ENCODE measurements at places on chromosomes 3 and 15.
A peak's percentile ranks its signal among the peaks of the same experiment; 100 is the strongest.

DNA sequence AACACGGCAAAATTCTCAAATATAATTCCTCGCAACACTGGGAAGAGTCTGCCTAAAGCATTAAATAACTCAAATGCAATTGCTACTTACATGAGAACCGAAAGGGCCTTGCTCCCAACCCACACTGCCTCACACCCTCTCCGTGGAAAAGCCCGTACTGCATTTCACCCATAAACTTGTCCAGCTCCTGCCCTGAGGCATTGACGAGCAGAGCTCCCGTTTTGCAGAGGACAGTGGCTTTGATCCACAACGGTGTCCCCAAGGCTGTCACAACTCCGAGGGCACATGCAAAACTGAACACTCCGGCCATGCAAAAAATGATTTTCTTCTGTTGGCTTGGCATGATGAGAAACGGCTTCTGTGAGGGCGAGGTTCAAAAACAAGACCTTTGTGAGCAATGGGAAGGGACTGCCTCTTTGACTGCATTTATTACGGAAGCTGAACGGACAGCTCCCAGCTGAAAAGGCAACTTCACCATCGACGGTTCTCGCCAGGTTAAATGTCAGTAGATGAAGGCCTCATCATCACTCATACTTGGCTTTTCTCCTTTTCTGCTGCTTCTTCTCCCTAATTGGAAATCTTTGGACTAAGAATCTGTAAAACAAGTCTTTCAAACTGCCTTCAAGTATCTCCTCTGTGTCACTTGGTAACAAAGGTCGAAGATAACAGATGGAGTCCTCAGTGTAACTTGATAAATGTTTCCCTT lies at the start of gene CLRN1:
CLRN1 (minus strand) TSS at position 362 of the 706 bp plus-strand sequence; CDS start at position 343, 19 bp downstream.
- no peak within 1 kb of the TSS for H3K4me3 ChIP-seq
- H3K27me3 ChIP-seq = peaks cover 4% of the 10 kb centered on the region
- H3K27ac ChIP-seq = no peak within 1 kb of the TSS

DNA sequence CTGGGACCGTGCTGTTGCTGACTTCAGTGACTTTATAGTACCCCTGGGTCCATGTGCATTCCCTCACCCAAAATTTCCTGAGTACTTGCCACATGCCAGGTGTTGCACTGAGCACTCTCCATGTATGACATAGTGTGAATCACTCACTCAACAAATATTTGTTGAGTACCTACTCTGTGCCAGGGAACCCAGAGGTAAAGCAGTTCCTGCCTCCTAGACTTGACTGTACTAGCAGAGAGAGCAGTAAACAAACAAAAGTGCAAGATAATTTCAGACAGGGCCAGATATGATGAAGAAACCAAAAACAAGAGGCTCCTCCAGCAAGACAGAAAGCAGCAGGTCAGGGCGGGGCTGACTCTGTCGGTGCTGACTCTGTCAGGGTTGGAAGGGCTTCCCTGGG lies 12.2 kb downstream of the TGM4 start:
- no peak for DNase-seq
- peaks cover 8% of the 10 kb centered on the region for H3K4me1 ChIP-seq
- H3K4me3 ChIP-seq = no peak overlapping the region
- H3K27ac ChIP-seq = no peak overlapping the region

GRCh38 chr3:101964861-101965260 lies 115.5 kb downstream of the NFKBIZ start:
- no peak overlapping the region for H3K4me3 ChIP-seq
- H3K36me3 ChIP-seq = no peaks in the 10 kb centered on the region
- no peaks in the 10 kb centered on the region for H3K4me1 ChIP-seq

- H3K4me1 ChIP-seq = peaks cover 9% of the 10 kb centered on the region
- DNase-seq = no peak
- no peak overlapping the region for H3K4me3 ChIP-seq
- H3K36me3 ChIP-seq = peaks cover 3% of the 10 kb centered on the region
- H3K27ac ChIP-seq = no peak overlapping the region
- H3K27me3 ChIP-seq = peaks cover 9% of the 10 kb centered on the region
Observed at GRCh38 chr3:123660900-123661299, 76.0 kb upstream of the HACD2 start.

GRCh38 chr3:16102905-16103364 lies 71.5 kb upstream of the GALNT15 start:
- DNase-seq = no peak
- no peak overlapping the region for H3K27ac ChIP-seq
- no peaks in the 10 kb centered on the region for H3K27me3 ChIP-seq
- no peak overlapping the region for H3K4me3 ChIP-seq
- H3K36me3 ChIP-seq = no peaks in the 10 kb centered on the region

- no peak overlapping the region for H3K27ac ChIP-seq
- no peaks in the 10 kb centered on the region for H3K27me3 ChIP-seq
- no peaks in the 10 kb centered on the region for H3K36me3 ChIP-seq
- no peak for DNase-seq
- H3K4me1 ChIP-seq = peaks cover 8% of the 10 kb centered on the region
- H3K4me3 ChIP-seq = no peak overlapping the region
Observed at GRCh38 chr3:117443014-117443413, 733.4 kb downstream of the TUSC7 start.

DNA sequence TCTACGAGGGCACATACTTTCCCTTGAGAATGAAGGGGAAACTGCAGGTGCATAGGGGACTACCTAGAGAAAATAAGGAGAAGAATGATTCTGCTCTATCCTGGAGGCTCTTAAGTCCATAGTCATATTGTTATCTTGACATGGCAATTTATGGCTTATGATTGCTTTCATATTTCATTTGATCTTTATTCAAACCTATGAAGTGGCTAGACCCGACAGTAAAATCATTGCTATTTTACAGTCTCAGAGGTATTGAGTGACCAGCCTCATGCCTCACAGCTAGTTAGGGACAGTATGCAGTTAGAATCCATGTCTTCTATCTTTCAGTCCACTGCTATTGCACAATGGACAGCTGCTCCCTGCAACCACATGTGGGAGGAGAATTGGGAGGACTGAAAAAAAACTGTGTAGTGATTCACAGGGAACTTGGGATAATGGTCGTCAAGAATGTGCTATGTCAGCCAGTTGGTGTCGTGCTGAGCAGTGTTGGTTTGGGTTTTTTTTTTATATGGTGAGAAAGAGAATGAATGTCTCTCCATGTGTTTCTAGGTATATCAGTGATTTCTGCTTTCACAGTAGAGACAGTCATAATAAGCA lies 63.2 kb upstream of the SPPL2A start:
- H3K27me3 ChIP-seq = peaks cover 2% of the 10 kb centered on the region
- H3K36me3 ChIP-seq = no peaks in the 10 kb centered on the region
- no peak for DNase-seq
- H3K4me1 ChIP-seq = no peaks in the 10 kb centered on the region
- H3K4me3 ChIP-seq = no peak overlapping the region

DNA sequence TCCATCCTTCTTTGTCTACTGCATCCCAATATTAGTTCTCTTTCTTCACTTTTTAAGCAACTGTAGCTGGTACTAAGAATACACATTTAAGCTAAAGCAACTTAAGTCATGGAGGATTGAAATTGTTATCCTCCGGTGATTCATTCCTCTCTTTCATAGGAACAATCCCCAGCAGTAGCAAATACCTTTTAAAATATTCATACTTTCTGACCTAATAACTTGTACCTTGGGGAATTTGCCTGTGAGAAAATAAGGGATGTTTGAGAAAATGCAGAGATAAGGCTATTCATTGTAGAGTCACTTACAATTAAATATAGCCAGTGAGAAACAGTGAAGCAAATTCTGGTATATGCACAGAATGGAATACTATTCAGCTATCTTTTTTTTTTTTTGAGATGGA lies 66.0 kb downstream of the VPS13C start:
- no peak overlapping the region for H3K4me3 ChIP-seq
- no peaks in the 10 kb centered on the region for H3K4me1 ChIP-seq
- H3K27me3 ChIP-seq = peaks cover 2% of the 10 kb centered on the region
- no peak overlapping the region for H3K27ac ChIP-seq
- peaks cover 7% of the 10 kb centered on the region for H3K36me3 ChIP-seq

DNA sequence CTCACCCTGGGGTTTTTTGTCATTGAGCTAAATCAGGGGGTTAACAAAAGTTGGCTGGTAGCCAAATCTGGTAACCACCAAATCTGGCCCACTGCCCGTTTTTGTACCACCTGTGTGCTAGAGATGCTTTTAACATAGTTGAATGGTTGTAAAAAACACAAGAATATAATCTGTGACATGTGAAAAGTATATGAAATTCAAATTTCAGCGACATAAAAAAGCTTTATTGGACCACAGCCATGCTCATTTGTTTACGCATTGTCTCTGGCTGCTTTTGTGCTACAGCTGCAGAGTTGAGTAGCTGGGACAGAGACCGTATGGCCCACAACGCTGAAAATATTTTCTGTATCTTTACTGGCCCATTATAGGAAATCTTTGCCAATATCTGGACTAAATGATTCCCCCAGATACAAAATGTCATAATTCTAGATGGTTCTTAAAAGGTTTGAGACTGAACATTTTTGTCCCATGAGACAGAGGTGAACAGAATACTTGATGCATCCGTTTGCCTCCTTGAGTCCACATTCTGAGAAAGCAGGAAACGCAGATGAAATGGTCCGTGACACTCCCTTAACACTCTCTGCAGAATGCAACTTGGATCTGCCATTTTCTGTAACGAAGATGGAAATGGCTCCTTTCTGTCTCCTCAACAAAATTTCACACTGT lies 120.9 kb upstream of the PDZRN3 start:
- no peaks in the 10 kb centered on the region for H3K27me3 ChIP-seq
- H3K4me3 ChIP-seq = no peak overlapping the region
- no peak overlapping the region for H3K27ac ChIP-seq
- DNase-seq = no peak
- H3K36me3 ChIP-seq = no peaks in the 10 kb centered on the region
- peaks cover 7% of the 10 kb centered on the region for H3K4me1 ChIP-seq

GRCh38 chr3:193780810-193781478 lies 187.9 kb downstream of the OPA1 start:
- no peak overlapping the region for H3K4me3 ChIP-seq
- DNase-seq = peak; percentile 74
- H3K4me1 ChIP-seq = peaks cover 37% of the 10 kb centered on the region
- no peaks in the 10 kb centered on the region for H3K36me3 ChIP-seq
- H3K27ac ChIP-seq = no peak overlapping the region

- H3K27me3 ChIP-seq = peaks cover 6% of the 10 kb centered on the region
- H3K27ac ChIP-seq = no peak overlapping the region
- DNase-seq = no peak
- H3K36me3 ChIP-seq = peaks cover 11% of the 10 kb centered on the region
Observed at GRCh38 chr15:28993051-28993719, 107.4 kb downstream of the APBA2 start.

- no peaks in the 10 kb centered on the region for H3K36me3 ChIP-seq
- H3K27ac ChIP-seq = peak overlapping the region; percentile 7
- peak overlapping the region; percentile 83 for H3K4me3 ChIP-seq
- peaks cover 29% of the 10 kb centered on the region for H3K4me1 ChIP-seq
Observed at GRCh38 chr3:187750513-187751123, 5.3 kb upstream of the BCL6 start.

DNA sequence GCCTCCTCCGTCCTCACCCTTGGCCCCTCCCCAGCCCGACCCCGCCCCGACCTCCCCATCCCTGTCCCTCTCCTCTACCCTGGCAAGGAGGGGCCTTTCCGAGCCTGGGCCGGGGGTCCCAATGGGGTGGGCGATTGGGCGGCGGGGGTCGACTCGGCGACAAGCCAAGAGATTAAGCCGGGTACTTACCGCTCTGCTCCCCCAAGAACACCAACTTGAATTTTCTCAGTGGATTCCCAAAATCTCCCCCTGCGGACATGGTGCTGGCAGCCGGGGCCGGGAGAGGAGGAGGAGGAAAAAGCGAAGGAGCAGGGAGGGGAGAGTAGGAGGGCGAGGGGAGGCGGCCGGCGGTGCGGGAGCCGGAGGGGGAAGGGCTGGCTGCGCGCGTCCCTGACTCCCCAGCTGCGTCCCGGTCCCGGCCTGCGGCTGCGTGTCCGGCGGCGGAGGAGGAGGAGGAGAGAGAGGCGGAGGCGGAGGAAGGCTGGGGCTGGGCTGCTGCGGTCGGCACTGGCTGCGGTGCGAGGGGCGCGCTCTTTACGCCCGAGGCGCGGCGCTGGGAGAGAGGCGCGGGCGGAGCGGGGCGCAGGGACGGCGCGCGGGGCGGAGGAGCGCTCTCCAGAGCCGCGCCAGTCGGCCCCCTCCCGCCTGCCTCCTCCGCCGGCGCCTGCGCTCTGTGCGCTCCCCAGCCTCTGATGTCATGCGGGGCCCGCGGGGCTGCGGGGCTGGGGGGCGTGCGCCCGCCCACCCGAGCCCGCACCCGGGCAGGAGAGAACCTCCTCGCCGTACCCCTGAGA lies at the start of gene RAB6B:
RAB6B (minus strand) TSS at position 675 of the 794 bp plus-strand sequence; CDS start at position 259, 416 bp downstream.
- no peaks in the 10 kb centered on the region for H3K36me3 ChIP-seq
- H3K27me3 ChIP-seq = peaks cover 15% of the 10 kb centered on the region
- no peak within 1 kb of the TSS for H3K27ac ChIP-seq
- peak within 1 kb of the TSS; percentile 92 for H3K4me3 ChIP-seq
- peak; percentile 55 for DNase-seq

- peaks cover 1% of the 10 kb centered on the region for H3K27me3 ChIP-seq
- H3K36me3 ChIP-seq = no peaks in the 10 kb centered on the region
- peak overlapping the region; percentile 88 for H3K27ac ChIP-seq
- peaks cover 22% of the 10 kb centered on the region for H3K4me1 ChIP-seq
- no peak for DNase-seq
- H3K4me3 ChIP-seq = no peak overlapping the region
Observed at GRCh38 chr15:55221090-55222011, 24.6 kb upstream of the RSL24D1 start.

DNA sequence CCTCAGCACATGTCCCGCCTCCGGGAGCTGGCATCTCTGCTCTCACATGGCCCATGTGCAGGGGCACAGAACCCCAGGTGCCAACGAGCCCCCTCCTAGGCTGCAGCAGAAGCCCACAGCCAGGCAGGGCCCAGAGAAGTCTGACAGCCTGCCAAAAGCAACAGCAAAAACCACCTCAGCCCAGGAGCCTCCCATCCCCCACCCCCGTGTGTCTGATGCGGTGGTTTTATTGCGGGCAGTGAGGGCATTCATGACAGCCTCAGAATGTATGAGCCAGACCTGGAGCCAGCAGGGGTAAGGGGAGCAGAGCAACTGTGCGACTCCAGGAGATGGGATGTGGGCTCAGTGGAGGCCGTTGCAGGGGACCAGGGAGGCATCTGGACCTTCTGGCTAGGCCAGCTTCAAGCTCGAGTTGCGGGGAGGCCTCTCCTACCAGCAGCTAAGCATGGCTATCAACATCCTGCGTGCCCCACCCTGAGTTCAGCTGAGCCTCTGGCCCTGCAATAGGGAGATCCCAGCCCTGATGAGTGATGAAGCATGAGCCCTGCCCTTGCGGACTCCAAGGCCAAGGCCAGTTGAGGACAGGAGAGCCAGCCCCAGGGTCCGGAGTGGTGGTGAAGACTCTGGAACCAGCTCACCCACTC lies 52.5 kb downstream of the CYP11A1 start:
- peaks cover 42% of the 10 kb centered on the region for H3K4me1 ChIP-seq
- no peak for DNase-seq
- H3K27me3 ChIP-seq = peaks cover 7% of the 10 kb centered on the region
- no peak overlapping the region for H3K4me3 ChIP-seq
- no peak overlapping the region for H3K27ac ChIP-seq
- H3K36me3 ChIP-seq = no peaks in the 10 kb centered on the region

DNA sequence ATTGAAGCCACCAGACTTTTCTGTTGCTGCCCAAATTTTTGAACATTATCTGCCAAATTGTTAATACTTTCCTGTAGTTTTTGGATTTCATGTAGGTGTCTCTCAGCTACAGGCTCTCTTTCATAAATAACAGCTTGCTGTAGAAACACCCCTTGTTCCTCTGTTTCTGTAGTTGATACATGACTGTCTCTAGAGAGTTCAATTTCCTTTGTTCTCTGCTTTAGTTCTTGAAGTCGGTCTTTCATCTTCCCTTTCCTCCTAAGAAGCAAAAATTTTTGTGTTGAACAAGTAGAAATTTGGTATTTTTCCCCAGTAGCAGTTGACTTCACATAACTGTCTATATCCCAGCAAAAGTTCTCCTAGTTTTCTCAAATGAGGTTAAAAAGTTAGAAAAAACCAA lies 13.4 kb downstream of the STX19 start:
- H3K27ac ChIP-seq = no peak overlapping the region
- peaks cover 9% of the 10 kb centered on the region for H3K36me3 ChIP-seq
- H3K4me1 ChIP-seq = peaks cover 3% of the 10 kb centered on the region
- no peak overlapping the region for H3K4me3 ChIP-seq
- no peak for DNase-seq
